ENCODE measurements at places on chromosomes 6 and 20. TPM values are rescaled to one million over a fixed set of nuclear protein-coding genes. Genes with fewer than 3 reads are reported as not detected.

NNAT gene
- not detected for total RNA-seq

MROH8 gene
- total RNA-seq, result 0.69 TPM

UNC93A gene
- not detected for total RNA-seq

ZC2HC1B gene
- not detected for total RNA-seq

MED23 gene
- 6.3 TPM for total RNA-seq

FRMD1 gene
- not detected for total RNA-seq

ID4 gene
- 0.88 TPM for total RNA-seq

SYNDIG1 gene
- total RNA-seq, result 2.0 TPM

EPPIN gene
- total RNA-seq, result not detected

SLC22A7 gene
- not detected for total RNA-seq

PDE10A gene
- 27.5 TPM for total RNA-seq

MYLK4 gene
- total RNA-seq, result 0.15 TPM

ZNF334 gene
- total RNA-seq, result not detected

COX4I2 gene
- not detected for total RNA-seq

TGM3 gene
- not detected for total RNA-seq

MOXD1 gene
- total RNA-seq, result 1.5 TPM

PRRT1 gene
- total RNA-seq, result 0.95 TPM

BNIP5 gene
- total RNA-seq, result not detected

HLA-DPA1 gene
- not detected for total RNA-seq

EBF4 gene
- total RNA-seq, result 2.7 TPM

RBPJL gene
- total RNA-seq, result not detected

LPIN3 gene
- 11.0 TPM for total RNA-seq

TBXT gene
- not detected for total RNA-seq

ATG5 gene
- 24.8 TPM for total RNA-seq

HLA-DRA gene
- total RNA-seq, result not detected

TGM2 gene
- 445 TPM for total RNA-seq

HS3ST5 gene
- total RNA-seq, result not detected

CCN6 gene
- total RNA-seq, result not detected

SGK1 gene
- 45.1 TPM for total RNA-seq

MOG gene
- total RNA-seq, result not detected

ANGPT4 gene
- not detected for total RNA-seq

PHF3 gene
- 11.9 TPM for total RNA-seq

SLC22A16 gene
- not detected for total RNA-seq

ADGRG6 gene
- 76.6 TPM for total RNA-seq

DOK5 gene
- total RNA-seq, result not detected

PLN gene
- not detected for total RNA-seq

PRR18 gene
- total RNA-seq, result 0.14 TPM

SNAI1 gene
- 12.8 TPM for total RNA-seq

C20orf144 gene
- total RNA-seq, result 0.19 TPM
